ENCODE measurements at places on chromosomes 4 and X.

DNA sequence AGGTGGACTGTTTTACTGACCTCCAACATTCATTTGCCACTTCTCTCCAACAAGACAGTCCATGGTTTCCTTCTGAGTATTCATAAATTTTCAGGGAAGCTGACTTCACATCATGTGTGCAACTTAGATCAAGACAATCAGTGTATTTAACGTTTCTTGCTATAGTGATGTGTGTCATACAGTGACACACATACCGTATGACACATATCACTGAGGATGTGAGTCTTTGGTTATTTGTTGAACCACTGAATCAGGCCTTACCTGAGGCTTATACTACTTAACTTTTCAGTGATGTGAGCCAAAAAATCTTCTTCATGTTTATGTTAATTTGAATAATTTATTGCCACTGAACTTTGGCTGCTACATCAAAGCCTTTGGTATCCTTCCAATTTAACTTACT, 166.8 kb downstream of the BMPR1B start:
- DNase-seq, result no peak

- DNase-seq, result peak; percentile 13
These were observed 624.1 kb upstream of the GNPDA2 start for GRCh38 chr4:45350438-45350837.

DNA sequence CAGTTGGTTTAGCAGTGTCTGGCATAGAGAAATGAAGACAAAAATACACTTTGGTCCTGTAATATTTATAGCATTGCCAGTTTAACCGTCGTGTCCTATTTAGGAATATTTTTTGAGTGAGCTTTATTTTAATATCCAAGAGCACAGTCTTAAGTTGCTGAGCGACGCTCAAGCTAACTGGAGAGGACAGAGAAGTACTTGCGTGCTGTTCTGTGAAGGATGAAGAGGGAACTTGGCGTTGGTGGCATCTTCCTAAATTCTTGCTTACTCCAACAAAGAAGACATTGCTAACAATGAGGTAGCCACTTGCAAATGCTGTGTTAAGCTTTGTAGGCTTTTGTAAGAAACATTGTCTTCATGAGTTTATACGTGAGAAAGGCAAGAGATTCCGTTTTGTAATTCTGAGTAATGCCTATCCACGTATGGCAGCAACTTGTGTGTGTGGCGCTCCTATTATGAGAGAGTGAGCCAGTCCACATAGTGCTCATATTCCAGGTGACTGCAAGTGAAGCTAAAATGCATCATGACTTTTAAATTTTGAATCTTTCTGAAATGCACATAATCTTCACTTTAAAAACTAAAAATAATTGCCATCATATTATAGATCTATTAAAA, 50.6 kb downstream of the SYNPO2 start:
- no peak for DNase-seq

- DNase-seq, result no peak
These were observed 19.8 kb upstream of the TASL start for GRCh38 chrX:30597216-30598012.

GRCh38 chr4:33425936-33426335, 2705.8 kb downstream of the PCDH7 start:
- no peak for DNase-seq

DNA sequence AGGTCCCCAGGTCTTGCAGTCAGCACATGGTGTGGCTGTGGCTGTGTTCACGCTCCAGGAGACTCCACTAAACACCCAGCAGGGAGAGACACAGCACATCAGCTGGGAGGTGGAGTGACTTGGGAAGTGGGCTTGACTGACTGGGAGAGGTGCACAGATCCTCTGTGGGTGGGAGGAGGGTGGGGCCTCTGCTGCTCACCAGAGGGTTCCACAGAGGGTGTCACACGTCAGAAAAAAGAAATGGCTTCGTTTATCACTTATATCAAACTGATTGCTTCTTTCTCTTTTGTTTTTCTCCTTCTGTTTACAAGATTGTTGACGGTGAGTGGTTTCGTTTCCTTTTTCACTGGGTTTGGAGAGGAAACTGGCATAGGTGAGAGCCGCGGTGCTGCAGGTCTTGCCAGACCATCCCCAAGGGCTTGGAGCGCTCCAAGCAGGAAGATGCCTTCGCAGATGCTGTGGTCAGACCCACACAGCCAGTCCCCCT, 24.8 kb upstream of the FAM193A start:
- DNase-seq, result no peak

- peak; percentile 43 for DNase-seq
These were observed 9.8 kb upstream of the SLC2A9 start for GRCh38 chr4:10030972-10031667.

GRCh38 chrX:15475486-15475885, 17.6 kb downstream of the PIR start:
- no peak for DNase-seq

GRCh38 chr4:8353912-8354453, 84.4 kb downstream of the HTRA3 start:
- DNase-seq, result peak; percentile 80

DNA sequence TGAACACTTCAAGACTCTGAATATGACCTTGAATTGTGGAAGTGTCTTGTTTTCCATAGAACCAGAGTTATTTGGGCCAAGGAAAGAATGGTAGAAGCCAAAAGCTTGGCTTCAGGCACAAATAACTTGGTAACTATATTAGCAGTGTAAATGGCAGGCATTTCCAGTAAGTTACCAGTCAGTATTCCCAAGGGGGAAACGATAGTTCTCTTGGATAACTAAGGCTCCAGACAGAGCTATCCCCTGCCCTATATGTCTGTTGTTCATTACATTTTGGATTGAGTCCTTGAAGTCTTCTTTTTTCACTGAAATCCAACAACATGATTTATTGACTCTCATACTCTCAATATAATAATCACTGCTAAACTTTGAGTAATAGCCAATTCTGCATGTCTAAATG, 364.1 kb downstream of the MAGEB5 start:
- peak; percentile 47 for DNase-seq

DNA sequence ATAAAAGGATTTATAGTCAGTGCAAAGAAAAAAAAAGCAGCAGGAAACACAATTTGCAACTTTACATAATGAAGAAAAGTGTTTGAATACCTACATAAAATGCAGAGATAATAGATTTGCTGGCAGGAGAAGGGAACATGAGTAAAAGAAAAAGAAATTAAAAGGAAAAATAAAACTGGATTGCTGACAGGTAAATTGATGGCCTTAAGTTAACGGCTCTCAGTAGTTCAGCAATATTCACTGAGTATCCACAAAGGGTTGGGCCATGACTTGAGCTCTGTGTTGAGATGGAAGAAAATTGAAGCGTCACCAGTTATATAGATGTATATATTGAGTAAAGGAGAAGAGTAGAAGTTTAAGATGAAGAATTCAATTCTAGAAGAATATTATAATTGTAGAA, 330.1 kb upstream of the VCX start:
- DNase-seq, result no peak

DNA sequence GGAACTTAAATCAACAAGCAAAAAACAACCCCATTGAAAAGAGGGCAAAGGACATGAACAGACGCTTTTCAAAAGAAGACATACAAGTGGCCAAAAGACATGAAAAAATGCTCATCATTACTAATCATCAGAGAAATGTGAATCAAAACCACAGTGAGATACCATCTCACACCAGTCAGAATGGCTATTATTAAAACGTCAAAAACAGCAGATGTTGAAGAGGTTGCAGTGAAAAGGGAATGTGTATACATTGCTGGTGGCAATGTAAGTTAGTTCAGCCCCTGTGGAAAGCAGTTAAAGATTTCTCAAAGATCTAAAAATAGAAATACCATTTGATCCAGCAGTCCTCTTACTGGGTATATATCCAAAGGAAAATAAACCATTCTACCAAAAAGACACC, 22.6 kb downstream of the RTL9 start:
- DNase-seq, result peak; percentile 82

- DNase-seq, result no peak
These were observed 23.0 kb upstream of the MSANTD1 start for GRCh38 chr4:3225936-3226335.

- peak; percentile 73 for DNase-seq
These were observed 321.7 kb upstream of the FSTL5 start for GRCh38 chr4:162485486-162485885.

DNA sequence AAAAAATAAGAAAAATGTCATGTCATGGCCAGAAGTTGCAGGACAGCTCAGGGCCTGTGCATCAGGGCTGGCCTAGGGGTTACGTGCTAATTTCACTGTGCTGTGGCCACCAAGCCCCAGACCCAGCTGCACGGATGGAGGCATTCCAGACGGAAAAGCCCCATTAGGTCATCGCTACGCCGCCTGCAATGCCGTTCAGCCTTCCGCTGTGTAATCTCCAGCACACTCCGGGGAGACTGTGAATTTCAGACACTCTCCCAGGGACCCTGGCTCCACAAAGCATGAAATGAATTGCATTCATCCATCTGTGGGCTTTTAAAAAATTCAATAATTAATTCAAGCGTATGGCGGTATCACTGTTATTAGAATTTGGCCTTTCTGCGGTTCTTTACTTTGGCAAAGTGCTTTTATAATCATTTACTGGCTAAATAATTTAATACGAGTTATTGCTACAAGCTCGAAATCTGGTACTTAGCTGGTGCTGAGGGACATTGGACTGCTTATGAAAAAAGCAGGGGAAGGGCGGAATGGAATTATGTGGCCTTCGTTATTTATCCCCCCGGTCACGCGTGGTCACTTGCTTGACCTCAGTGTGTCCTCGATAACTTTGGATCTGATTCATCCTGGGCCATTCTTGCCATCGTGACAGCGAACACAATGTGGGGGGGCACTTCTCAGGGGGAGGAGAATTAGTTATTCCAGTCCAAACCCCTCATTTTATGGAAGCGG, 9.0 kb upstream of the NSG1 start:
- no peak for DNase-seq

GRCh38 chr4:13705521-13706041, 78.1 kb upstream of the BOD1L1 start:
- DNase-seq, result no peak

DNA sequence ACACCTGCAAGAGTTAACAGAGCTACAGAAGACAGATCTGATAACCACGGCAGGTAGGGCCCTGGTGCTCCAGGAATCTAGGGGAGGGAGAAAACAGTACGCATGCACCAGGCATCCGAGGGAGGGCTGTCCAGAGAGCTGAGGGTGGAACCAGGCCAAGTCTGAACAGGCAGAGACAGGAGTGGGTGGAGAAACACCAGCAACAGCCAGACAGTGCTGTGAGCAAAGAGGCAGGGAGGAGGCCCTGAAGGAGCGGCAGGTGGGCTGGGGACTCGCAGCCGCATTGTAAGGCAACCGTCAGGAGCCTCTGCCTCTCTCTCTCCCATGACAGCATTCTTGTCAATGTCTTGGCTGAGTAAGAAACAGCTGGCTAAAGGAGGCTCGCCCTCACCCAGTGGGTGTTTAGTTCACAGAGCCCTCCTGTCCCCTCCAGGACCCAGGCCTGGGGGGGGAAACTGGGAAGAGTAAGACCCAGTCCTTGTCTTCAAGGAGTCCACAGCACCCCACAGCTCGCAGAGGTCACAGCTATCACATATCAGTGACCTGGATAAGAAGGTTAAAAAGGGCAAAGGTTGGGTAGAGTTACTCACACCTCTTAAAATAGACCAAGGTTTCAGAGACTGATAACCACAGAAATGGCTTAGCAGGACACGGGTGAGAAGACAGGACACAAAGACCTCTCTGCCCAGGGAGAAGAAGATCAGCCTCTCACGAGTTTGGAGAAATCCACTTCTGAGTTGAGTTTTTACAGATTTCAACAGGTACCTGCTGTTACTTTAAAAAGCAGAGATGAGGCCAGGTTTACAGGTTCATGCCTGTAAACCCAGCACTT, 10.5 kb downstream of the ACSL1 start:
- DNase-seq, result peak; percentile 33

DNA sequence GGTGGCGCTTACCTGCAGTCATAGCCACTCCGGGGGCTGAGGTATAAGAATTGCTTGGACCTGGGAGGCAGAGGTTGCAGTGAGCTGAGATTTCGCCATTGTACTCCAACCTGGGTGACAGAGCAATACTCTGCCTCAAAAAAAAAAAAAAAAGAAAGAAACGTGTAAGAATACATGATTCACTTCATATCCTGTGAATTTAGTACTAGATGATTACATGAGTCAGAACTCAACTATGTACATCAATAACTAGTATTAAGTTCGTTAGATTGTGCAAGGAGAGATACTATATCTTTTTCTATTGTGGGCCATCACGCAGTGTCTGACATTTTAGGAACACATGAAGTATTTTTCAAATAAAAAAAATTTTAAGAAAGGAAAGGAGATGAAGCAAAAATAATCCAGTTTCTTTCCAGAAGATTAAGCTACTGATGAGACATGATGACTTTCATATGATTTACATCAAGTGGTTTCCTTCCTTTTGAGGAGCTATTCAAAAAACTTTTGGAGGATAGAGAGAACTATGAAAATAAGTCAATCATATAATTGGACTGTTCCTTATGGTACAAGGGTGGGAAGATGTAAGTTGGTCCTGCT, 64.7 kb upstream of the EXOC1L start:
- peak; percentile 65 for DNase-seq

DNA sequence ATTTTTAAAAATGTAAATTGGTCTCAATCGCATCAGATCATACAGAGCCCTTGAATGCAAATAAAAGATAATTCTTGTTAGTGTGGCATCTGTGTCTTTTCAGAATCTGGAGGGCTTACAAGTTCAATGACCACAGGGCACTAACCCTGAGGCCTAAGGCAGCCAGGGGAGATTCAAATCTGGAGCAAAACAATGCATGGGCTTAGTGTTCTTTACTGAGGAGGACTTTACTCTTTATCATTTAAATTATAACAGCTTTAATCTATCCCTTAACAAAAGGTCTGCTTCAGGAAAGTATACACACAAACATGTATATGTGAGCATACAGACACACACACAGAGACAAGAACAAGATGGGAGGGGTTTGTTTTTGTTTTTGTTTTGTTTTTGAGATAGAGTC, 51.0 kb upstream of the NSUN7 start:
- no peak for DNase-seq

Measured in fibroblast of skin of back (primary cell).